ENCODE measurements at places on chromosomes 16 and 17.

GRCh38 chr17:45347444-45347843 is 30.6 kb upstream of the MAP3K14 start:
- H3K27ac ChIP-seq, result no peak overlapping the region
- no peaks in the 10 kb centered on the region for H3K36me3 ChIP-seq
- no peaks in the 10 kb centered on the region for H3K27me3 ChIP-seq
- peaks cover 20% of the 10 kb centered on the region for H3K4me1 ChIP-seq

DNA sequence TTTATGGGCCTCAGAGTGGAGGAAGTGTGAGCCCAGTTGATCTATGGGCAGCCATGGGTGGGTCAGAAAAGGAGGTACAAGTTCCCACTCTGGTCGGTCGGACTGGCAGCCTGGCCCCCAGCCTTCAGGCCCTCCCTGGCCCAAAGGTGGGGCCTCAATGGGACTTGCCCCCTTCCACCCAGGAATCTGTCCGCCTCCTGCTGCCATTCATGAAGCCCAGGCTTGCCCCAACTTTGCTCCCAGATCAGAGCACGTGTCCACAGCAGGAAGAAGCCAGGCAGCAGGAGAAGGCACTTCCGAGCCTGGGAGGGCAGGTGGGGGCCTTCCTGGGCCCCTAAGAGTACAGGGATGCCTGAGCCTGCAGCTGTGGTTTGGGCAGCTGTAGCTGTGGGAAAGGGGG is 3.0 kb upstream of the CMTM3 start:
- H3K4me1 ChIP-seq, result peaks cover 29% of the 10 kb centered on the region
- no peaks in the 10 kb centered on the region for H3K27me3 ChIP-seq
- no peak overlapping the region for H3K27ac ChIP-seq
- H3K4me3 ChIP-seq, result no peak overlapping the region
- no peaks in the 10 kb centered on the region for H3K36me3 ChIP-seq
- DNase-seq, result no peak

DNA sequence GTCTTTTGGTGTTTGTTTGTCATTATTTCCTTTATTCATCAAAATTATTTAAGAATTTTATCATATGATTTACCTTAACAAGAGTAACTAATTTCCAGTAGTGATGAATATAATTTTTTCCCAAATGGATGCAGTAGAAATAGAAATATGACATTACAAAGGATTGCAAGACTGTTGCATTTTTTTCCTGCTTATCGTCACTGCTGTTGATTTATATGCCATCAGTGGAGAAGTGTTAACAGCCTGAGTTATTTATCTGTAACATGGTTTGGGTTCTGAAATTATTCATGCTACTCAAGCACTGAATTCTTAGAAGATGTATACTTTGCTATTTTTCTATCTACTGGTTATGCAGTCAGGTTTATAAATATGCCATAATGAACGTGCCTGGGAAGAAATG is 68.6 kb downstream of the TMEM100 start:
- no peaks in the 10 kb centered on the region for H3K27me3 ChIP-seq
- H3K4me3 ChIP-seq, result no peak overlapping the region
- no peak overlapping the region for H3K27ac ChIP-seq
- H3K4me1 ChIP-seq, result peaks cover 6% of the 10 kb centered on the region
- DNase-seq, result no peak
- H3K36me3 ChIP-seq, result no peaks in the 10 kb centered on the region

GRCh38 chr16:20023190-20023589 is 50.5 kb downstream of the GPR139 start:
- H3K4me1 ChIP-seq, result no peaks in the 10 kb centered on the region
- no peak overlapping the region for H3K4me3 ChIP-seq
- peak; percentile 9 for DNase-seq
- H3K27me3 ChIP-seq, result no peaks in the 10 kb centered on the region
- no peak overlapping the region for H3K27ac ChIP-seq

- H3K4me1 ChIP-seq, result peaks cover 48% of the 10 kb centered on the region
- peak; percentile 94 for DNase-seq
- peak overlapping the region; percentile 91 for H3K27ac ChIP-seq
- no peaks in the 10 kb centered on the region for H3K27me3 ChIP-seq
Measured at GRCh38 chr16:30458561-30459394, 13.1 kb upstream of the SEPHS2 start.

DNA sequence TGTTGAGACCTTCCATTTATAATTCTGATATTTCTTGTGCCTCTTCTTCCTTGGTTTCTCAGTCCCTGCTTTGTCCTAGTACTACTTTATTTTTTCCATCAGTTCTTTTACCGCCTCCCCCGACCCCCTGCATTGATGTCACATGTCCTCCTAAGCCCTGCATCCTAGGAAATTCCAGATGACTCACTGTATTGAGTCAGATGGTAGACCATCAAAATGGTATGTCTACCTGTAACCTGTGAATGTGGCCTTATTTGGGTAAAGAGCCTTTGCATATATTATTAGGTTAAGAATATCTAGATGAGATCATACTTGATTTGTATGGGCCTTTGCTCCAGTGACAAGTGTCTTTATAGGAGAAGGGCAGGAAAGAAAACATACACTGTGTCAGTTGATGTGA is 515.3 kb upstream of the CA10 start:
- no peak overlapping the region for H3K4me3 ChIP-seq
- H3K27ac ChIP-seq, result no peak overlapping the region
- H3K36me3 ChIP-seq, result no peaks in the 10 kb centered on the region
- H3K4me1 ChIP-seq, result no peaks in the 10 kb centered on the region
- no peak for DNase-seq
- H3K27me3 ChIP-seq, result no peaks in the 10 kb centered on the region

DNA sequence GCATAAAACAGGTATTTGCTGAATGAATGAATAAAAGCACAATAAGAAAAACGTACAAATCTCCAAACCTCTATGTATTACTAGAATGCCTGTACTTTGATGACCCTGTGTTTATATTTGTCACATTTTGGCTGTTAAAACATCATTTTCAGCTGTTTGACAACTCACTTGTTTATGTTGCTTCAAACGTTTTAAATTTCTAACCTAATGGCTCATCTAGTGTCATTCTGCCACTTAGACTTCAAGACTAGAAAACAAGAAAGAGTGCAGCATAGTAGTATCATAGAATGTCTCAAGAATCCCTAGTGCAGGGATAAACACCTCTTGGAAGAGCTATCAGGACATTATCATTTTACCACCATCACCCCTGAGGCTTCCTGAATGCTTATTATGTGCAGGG is 19.4 kb upstream of the PMP22 start:
- no peaks in the 10 kb centered on the region for H3K36me3 ChIP-seq
- peaks cover 6% of the 10 kb centered on the region for H3K27me3 ChIP-seq
- H3K27ac ChIP-seq, result no peak overlapping the region
- H3K4me3 ChIP-seq, result no peak overlapping the region
- H3K4me1 ChIP-seq, result no peaks in the 10 kb centered on the region

- H3K4me1 ChIP-seq, result peaks cover 23% of the 10 kb centered on the region
- H3K27me3 ChIP-seq, result no peaks in the 10 kb centered on the region
- H3K27ac ChIP-seq, result peak overlapping the region; percentile 90
- peak overlapping the region; percentile 98 for H3K4me3 ChIP-seq
Measured at GRCh38 chr17:28950017-28950751, 1.1 kb downstream of the PHF12 start.

DNA sequence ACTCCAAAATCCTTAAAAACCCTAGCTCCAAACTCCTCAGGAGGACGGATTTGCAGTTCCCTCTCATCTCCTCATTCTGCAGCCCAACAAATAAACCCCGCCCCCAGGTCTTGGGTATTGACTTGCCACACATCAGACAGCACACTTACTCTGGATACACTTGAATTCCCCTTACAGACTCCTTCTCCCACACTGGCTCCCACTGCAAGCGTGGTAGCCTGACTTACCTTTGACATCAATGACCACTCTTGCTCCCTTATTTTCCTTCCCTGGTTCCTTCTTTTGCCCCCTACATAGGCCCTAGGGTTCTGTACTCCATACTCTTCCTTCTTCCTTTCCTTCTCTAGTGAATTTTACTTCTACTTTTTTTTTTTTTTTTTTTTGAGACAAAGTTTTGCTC is 7.5 kb downstream of the RFFL start:
- H3K4me3 ChIP-seq, result no peak overlapping the region
- no peaks in the 10 kb centered on the region for H3K27me3 ChIP-seq
- DNase-seq, result no peak
- H3K36me3 ChIP-seq, result peaks cover 4% of the 10 kb centered on the region

- no peak overlapping the region for H3K4me3 ChIP-seq
- peaks cover 28% of the 10 kb centered on the region for H3K4me1 ChIP-seq
- H3K27me3 ChIP-seq, result no peaks in the 10 kb centered on the region
Measured at GRCh38 chr17:69047368-69048263, 13.1 kb downstream of the ABCA9 start.

GRCh38 chr17:37683454-37683984 is 40.3 kb upstream of the DDX52 start:
- no peaks in the 10 kb centered on the region for H3K36me3 ChIP-seq
- no peak overlapping the region for H3K4me3 ChIP-seq
- no peaks in the 10 kb centered on the region for H3K4me1 ChIP-seq
- no peak for DNase-seq
- H3K27me3 ChIP-seq, result no peaks in the 10 kb centered on the region

- peaks cover 21% of the 10 kb centered on the region for H3K4me1 ChIP-seq
- peak; percentile 92 for DNase-seq
- H3K4me3 ChIP-seq, result no peak overlapping the region
- H3K27ac ChIP-seq, result no peak overlapping the region
Measured at GRCh38 chr17:27601069-27601974, 29.7 kb upstream of the LGALS9 start.

DNA sequence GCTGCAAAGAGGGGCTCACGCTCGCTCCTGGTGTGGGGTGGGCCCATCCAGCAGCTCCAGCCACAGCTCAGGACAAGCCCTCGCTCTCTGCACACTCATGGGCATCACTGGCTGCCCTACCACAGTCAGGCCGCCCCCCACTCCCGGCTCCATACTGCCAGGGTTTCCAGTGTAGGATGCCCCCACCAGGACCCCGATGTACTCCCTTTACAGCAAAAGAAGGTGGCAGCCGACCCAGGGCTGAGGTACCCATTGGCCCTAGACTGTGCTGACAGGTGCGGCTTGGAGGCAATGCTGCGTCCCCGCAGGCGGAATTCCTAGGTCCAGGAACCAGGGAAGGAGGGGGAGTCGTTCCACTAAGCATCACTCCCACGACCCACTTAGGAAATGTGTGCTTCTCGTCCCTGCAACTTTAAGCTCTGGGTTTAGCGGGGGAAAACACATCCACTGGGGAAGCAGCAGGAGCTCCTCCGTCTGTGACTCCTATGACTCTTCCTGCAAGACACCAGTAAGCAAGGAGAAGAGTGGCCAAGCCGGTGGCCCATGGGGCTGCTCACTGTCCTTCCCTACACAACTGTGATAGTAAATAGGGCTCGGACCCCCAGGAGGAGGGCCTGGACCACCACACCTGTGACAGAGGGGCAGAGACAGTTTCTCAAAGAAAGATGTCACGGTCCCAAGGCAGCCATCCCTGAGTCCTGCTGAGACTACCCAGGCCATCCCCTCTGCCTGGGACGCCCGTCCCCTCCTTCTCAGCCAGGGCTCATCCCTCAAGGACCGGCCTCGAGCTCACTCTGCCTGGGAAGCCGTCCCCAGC is 13.1 kb downstream of the CORO7 start:
- no peaks in the 10 kb centered on the region for H3K4me1 ChIP-seq
- no peak for DNase-seq
- H3K27me3 ChIP-seq, result no peaks in the 10 kb centered on the region

- peaks cover 15% of the 10 kb centered on the region for H3K36me3 ChIP-seq
- H3K4me3 ChIP-seq, result peak overlapping the region; percentile 90
- H3K27me3 ChIP-seq, result peaks cover 44% of the 10 kb centered on the region
Measured at GRCh38 chr17:38751808-38752307, 683 bp upstream of the PSMB3 start.

DNA sequence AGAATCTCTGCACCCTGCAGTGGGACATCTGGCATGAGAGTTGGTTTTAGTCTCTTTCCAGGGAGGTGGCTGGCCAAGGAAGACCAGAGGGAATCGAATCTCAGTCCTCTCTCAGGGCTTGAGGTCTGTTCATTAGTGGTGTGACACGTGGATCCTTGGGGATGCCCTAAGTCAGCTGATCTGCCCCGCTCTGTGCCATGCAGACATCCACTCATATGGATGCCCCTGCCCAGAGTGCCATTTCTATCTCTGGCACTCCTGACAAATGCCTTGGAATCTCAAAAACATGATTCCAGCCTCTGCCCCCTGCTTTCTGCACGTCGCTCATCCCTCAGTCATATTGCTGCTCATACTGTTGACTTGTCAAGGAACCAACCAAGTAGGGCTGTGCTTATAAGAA is 38.8 kb downstream of the WSCD1 start:
- no peaks in the 10 kb centered on the region for H3K4me1 ChIP-seq
- H3K27me3 ChIP-seq, result no peaks in the 10 kb centered on the region
- H3K36me3 ChIP-seq, result no peaks in the 10 kb centered on the region
- H3K27ac ChIP-seq, result no peak overlapping the region
- DNase-seq, result no peak

GRCh38 chr17:49580055-49580721 is 4.5 kb downstream of the NXPH3 start:
- H3K27ac ChIP-seq, result no peak overlapping the region
- no peaks in the 10 kb centered on the region for H3K36me3 ChIP-seq
- peaks cover 11% of the 10 kb centered on the region for H3K27me3 ChIP-seq
- H3K4me3 ChIP-seq, result no peak overlapping the region

- peaks cover 42% of the 10 kb centered on the region for H3K36me3 ChIP-seq
- no peak overlapping the region for H3K4me3 ChIP-seq
- no peaks in the 10 kb centered on the region for H3K27me3 ChIP-seq
- no peaks in the 10 kb centered on the region for H3K4me1 ChIP-seq
Measured at GRCh38 chr16:56941092-56941491, 9.2 kb downstream of the HERPUD1 start.

GRCh38 chr17:9022573-9023391 is 1.5 kb downstream of the NTN1 start:
- no peaks in the 10 kb centered on the region for H3K36me3 ChIP-seq
- DNase-seq, result peak; percentile 75
- H3K4me3 ChIP-seq, result no peak overlapping the region
- H3K27me3 ChIP-seq, result peaks cover 16% of the 10 kb centered on the region
- H3K4me1 ChIP-seq, result peaks cover 28% of the 10 kb centered on the region

DNA sequence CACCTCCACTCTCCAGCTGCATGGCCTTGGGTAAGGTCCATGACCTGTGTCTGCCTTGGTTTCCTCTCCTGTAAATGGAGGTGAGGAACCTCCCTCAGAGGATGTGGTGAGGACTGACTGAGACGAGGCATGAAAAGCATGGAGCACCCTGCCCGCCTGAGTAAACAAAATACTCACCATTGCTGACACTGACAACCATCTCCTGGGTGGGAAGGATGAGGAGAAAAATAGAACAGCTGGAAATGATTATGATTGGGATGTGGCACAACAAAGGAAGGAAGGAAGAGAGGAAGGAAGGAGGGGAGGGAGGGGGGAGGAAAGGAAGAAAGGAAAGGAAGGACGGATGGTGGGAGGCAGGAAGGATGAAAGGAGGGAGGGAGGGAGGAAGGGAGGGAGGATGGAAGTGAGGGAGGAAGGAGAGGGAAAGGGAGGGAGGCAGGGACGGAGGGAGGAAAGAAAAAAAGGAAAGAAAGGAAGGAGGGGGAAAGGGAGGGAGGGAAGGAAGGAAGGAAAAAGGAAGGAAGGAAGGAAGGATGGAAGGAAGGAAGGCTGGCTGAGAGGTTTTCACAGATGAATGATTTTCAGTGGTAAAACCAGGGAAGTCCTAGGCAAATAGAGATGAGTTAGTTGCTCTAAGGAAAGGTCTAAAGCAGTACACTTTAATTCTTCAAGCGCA is 276.5 kb upstream of the XYLT1 start:
- H3K4me3 ChIP-seq, result no peak overlapping the region
- no peak for DNase-seq
- peaks cover 2% of the 10 kb centered on the region for H3K27me3 ChIP-seq
- H3K27ac ChIP-seq, result no peak overlapping the region
